ENCODE measurements at places on chromosomes 2 and 18.

DNA sequence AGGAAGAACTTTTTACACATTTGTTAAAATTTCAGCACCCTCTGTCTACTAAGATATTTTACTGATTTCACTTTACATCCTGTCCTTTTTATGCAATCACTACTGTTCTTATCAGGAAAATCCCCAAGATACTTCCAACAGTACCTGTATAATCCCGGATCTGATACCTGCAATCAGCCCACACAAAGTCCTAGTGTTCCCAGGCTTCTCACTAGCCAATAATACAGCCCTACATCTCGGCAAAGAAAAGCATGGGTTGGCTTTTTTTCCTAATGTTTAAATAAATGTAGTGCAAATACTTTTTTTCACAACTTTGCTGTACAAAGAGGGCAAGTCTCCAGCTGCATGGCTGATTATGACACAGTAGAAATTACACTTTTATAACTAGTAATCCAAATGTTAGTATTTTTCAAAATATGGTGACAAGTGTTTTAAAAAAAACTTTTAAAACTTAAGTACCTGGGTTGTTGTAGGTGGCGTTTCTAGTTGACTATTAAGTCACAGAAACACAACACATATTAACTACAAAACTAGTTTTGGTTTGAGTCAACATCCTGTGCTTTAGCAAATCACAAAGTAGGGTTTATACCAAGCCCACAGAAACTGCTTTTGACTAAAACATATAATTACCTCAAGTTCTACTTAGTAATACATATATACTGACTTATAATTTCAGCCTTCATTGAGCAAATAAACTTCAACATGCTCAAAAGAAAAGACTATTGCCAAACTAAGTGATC is 19.5 kb downstream of the CNOT11 start:
- DNase-seq, result no peak

DNA sequence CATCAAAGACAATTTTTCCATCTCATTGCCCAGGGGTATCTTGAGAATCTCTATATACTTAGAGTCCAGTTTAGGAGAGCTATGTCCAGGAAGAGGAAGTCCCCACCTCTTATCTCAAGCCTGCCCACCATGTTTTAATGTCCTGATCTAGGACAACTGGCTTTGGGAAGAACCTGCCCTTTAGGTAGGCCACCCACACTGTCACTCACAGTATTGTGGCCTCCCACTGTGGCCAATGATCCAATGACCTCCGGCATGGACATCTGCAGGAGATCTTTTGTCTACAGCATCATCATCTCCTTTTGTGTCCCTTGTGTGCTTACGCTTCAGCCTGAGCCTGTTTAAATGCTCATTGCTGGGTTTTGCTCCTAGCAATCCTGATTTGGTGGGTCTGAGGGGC is 77.4 kb downstream of the SLC4A3 start:
- DNase-seq, result no peak

DNA sequence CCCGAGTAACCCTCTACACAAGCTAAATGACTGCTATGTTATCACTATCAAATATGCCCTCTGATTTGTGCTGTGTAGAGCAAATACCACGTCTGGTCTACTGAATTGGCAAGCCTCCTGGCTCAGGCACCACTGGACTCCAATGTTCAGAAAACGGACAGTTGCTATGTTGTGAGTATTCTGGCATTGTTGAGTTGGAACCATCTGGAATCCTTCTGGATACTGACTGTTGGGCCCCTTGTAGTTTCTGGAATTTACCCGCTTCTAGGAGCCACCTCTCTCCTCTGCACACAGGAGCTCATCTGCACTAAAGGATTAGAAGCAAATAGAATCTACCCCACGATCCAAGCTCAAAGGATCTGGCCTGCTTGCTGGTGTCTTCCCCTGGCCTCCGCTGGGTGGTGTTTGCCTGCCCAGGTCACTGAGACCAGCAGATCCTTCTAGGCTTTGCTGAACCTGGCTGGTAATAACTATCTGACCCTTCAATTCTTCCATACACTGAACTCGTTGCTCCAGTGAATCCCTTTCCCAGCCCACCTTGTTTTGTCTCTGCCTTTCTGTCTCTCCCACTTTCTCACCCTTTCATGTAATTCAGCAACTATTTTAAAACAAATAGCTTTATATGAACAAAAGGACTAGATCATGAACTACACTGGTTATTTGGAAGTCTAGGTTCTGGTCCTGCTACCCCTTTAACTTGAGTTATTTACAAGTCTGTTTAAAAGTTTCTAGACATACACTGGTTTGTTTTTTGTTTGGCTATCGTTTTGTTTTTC is 2.1 kb upstream of the HAAO start:
- DNase-seq, result no peak

- DNase-seq, result no peak
These were observed 128.8 kb downstream of the KCNJ3 start for GRCh38 chr2:154827286-154827685.

GRCh38 chr2:221614274-221614673 is 42.2 kb upstream of the EPHA4 start:
- DNase-seq, result no peak

GRCh38 chr18:56789004-56789888 is 138.1 kb downstream of the WDR7 start:
- peak; percentile 3 for DNase-seq

- DNase-seq, result no peak
These were observed 68.4 kb downstream of the LIPG start for GRCh38 chr18:49630246-49630699.

DNA sequence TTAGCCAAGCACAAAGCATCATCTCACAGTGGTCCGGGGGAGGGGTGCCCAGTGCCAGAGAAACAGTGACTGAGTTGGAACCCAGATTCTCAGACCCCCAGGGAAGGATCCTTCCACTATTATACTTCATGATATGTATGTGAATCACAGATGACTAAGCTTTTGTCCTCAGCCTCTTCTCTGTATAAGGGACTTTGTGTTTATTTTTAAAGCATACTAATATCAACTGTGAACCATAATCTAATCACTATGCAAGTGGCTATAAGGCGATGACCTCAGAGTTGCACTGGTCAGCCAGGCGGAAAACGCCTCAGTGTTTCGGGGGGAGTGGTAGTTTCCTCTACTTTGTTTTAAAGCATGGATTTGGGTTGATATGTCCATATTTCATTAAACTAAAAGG is 160.4 kb upstream of the TMEM200C start:
- no peak for DNase-seq

GRCh38 chr2:100535855-100536254 is 26.9 kb upstream of the PDCL3 start:
- DNase-seq, result no peak

GRCh38 chr2:9858730-9859068 is 15.4 kb downstream of the TAF1B start:
- DNase-seq, result no peak

DNA sequence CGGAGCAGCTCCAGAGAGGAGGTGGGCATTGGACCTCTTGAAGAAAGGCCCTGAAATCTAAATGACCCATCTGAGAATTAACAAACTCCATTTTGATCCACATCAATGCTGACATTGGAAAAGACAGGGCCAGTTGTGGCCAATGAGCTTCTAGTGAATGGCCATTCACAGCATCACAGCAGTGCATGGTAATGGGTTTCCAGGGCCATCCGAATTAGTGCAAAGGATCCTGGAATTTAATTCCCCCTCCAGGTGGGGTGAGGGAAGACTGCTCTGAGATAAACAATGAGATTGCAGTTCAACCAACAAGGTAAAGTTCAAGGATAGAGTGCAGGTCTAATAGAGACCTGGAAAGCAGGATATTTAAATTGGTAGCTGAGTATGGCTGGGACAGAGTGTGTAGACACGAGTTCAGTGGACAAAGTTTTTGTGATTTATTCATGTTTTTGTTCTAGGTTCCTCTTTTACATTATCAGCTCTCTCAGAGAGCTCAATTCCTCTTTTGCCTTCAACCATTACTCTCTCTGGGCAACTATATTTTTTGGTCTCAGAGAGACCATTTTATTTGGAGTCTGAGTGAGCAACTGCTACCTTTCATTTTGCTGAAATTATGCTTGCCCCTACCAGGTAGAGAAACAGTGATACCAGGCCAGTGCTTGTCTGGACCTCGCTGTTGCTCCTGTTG is 5.0 kb downstream of the TACR1 start:
- DNase-seq, result no peak

GRCh38 chr2:55875434-55876135 is 48.0 kb downstream of the EFEMP1 start:
- DNase-seq, result no peak

GRCh38 chr2:130822766-130823165 is 13.9 kb upstream of the ARHGEF4 start:
- no peak for DNase-seq

- DNase-seq, result no peak
These were observed 101.8 kb downstream of the ETAA1 start for GRCh38 chr2:67498931-67499330.

GRCh38 chr2:43220229-43220751 is 6.1 kb downstream of the ZFP36L2 start:
- no peak for DNase-seq

- no peak for DNase-seq
These were observed 15.9 kb downstream of the FN1 start for GRCh38 chr2:215419769-215420470.

- DNase-seq, result no peak
These were observed 9.1 kb upstream of the ATG16L1 start for GRCh38 chr2:233242231-233242927.

DNA sequence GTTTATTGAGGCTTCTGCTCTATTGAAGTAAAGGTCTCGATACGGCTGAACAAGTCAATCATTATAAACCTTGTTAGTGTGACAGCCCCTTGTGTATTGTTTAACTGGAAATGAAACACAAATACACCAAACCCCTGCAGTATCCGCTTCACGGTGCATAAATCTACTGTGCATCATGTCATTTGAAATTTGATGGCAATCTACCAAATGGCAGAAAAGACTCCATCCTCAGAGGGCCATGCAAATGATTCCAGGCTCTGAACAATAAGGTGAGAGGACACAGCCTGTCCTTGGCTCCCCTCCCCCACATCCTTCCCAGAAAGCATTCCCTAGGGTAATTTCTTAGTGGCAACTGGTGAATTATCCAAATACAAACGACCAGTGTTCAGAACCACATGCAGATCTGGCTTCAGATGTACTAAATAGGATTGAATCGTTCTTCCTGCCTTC is 80.6 kb downstream of the ADCYAP1 start:
- DNase-seq, result no peak

DNA sequence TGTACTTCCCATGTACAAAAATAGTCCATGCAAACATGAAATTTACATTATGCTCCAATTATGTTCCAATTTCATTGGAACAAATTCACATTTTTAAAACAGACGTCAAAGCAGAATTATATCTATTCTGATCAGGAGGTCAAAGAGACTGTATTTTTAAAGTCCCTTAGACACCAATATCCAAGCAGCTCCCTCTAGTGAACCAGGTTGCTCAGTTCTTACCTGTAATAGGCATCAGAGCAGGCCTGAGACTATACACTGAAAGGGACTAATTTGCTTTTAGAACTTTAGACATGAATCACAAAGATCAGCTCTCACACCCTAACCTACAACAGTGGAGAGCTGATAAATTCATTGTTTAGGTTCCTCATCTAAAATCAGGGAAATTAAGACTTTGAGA is 273.9 kb downstream of the MBD2 start:
- DNase-seq, result no peak

- no peak for DNase-seq
These were observed 23.3 kb downstream of the ERCC3 start for GRCh38 chr2:127270663-127271062.

- DNase-seq, result no peak
These were observed 200.6 kb downstream of the ZBTB7C start for GRCh38 chr18:48208432-48209140.

GRCh38 chr18:71398531-71398930 is 1109.7 kb downstream of the SOCS6 start:
- no peak for DNase-seq

DNA sequence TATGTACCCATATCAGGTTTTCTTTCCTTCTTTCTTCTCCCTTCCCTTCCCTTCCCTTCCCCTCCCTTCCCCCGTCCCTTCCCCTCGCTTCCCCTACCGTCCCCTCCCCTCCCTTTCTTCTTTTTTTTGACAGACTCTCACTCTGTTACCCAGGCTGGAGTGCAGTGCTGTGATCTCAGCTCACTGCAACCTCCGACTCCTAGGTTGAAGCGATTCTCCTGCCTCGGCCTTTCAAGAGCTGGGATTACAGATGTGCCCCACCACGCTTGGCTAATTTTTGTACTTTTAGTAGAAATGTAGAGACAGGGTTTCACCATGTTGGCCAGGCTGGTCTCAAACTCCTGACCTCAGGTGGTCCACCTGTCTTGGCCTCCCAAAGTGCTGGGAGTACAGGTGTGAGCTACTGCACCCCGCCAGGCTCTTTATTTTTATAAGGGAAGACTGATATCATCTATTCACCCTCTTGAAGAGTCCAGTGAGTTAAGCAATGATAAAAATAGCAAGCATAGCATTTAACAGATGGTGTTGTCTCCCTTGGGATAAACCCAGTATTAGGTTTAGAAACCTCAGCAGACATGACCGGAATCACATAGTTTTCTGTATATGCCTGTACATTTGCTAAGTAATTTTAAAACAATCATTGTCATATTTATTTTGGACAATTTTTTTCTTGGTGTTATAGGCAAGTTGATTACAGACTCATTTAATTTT is 888.4 kb downstream of the TRIB2 start:
- DNase-seq, result no peak

DNA sequence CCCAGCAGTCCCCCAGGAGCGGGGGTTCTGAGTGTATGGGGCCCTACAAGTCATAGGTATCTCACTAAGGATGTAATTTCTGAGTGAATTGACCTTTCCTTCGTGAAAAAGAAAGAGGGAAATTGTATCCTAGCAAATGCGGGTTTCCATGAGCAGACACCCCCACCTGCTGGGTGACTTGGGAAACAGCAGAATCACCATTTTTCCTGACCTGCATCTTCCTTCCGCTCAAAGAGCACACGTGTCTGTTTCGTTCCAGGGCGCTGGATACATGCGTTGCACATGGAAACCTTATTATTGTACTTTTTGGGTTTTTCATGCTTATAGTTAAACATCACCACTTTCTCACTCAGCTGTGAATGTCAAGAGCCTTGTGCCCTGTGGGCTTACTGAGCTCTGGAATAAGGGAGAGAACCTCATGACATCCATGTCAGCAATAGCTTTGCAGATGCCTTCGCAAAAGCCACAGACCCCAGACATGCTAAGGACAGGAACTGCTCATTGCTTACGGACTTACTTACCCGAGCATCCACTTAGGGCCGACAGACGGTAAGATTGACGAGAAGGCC is 132.8 kb downstream of the TPO start:
- peak; percentile 12 for DNase-seq

- no peak for DNase-seq
These were observed 20.8 kb upstream of the C2orf42 start for GRCh38 chr2:70211595-70211994.

- DNase-seq, result no peak
These were observed 261.6 kb downstream of the ASXL3 start for GRCh38 chr18:33839452-33840211.

All from stimulated activated CD4-positive, alpha-beta T cell treated with anti-CD3 and anti-CD28 coated beads, Interleukin-12 subunit alpha, Interleukin-12 subunit beta, amount 100 ng/mL, for 48 hours (primary cell).